Spinal cord (tissue), 10 donors: ENCODE measurements at places on chromosomes 4 and X. TPM values are rescaled to one million over a fixed set of nuclear protein-coding genes. Genes with fewer than 3 reads are reported as not detected.

- H3K4me1 ChIP-seq = peaks cover 9% of the 10 kb centered on the region
- H3K27me3 ChIP-seq = no peaks in the 10 kb centered on the region
- no peak overlapping the region for H3K4me3 ChIP-seq
- no peaks in the 10 kb centered on the region for H3K36me3 ChIP-seq
Measured at GRCh38 chrX:2546496-2546895, 45.7 kb upstream of the DHRSX start.

DNA sequence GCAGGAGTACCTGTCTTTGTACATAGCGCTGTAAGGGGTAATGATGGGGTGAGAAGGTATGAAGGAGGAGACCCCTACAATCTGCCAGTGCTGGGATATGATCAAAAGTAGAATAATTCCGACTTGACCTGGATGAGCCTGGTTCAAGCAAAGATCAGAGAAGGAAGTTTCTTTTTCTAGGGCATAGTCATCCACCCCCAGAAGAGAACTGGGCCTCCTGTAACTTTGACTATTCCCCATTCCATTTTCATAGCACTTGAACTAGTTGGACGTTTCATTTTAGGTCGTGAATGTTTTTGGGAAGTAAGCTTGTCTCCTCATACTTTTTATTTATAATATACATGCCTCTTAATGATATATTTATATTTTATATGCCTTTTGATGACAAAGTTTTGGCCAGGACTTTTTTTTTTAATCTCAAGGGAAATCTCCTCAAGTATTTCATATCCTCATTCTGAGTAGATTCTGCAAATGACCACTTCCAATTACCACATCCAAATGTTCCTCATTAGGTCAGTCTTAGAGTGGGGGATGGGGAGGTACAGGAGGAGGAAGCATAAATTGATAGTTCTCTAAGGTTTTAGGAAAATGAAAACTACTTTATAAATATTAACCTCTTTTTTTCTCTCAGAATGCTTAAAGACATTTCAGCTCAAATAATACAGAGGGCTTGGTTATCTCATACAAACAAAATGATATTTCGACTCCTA lies 3.5 kb downstream of the CXorf58 start:
- no peak overlapping the region for H3K4me3 ChIP-seq
- DNase-seq = no peak
- peaks cover 3% of the 10 kb centered on the region for H3K4me1 ChIP-seq
- peaks cover 11% of the 10 kb centered on the region for H3K27me3 ChIP-seq
- H3K27ac ChIP-seq = no peak overlapping the region
- no peaks in the 10 kb centered on the region for H3K36me3 ChIP-seq

The ARHGAP6 gene
- 5.8 TPM for total RNA-seq

The FGFR3 gene
- total RNA-seq = 49.5 TPM

DNA sequence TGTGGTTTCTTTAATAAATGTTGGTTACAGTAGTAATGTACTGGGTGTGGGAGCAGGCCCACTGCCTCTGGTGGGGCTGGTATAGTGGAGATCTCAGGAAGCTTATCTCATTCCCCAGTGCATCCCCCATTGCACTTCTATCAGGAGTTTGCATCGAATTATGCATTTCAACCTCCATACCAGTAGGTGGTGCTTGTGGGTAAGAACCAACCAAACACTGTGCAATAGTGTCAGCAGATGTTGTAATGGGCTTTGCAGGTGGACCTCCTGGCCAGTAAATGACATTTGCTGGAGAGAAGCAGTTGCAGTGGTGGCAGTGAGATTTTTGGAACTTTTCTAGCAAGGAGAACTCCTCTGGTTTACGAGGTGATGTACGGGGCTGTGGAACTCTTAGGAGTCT lies 150.6 kb downstream of the POU3F4 start:
- no peak for DNase-seq
- no peaks in the 10 kb centered on the region for H3K27me3 ChIP-seq
- H3K4me3 ChIP-seq = no peak overlapping the region

DNA sequence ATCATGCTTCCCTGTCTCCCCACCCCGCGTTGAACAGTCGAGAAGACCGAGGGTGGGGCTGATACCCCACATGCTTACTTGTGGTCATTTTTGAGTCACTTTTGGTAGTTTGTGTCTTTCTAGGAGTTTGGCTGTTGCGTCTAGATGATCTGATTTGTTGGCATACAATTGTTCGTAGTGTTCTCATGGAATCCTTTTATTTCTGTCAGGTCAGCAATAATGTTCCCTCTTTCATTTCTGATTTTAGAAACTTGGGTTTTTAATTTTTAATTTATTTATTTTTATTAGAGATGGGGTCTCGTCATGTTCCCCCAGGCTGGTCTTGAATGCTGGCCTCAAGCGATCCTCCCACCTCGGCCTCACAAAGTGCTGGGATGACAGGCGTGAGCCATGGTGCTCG lies 30.9 kb downstream of the SH3TC1 start:
- H3K4me3 ChIP-seq = no peak overlapping the region
- DNase-seq = no peak
- H3K27ac ChIP-seq = no peak overlapping the region
- H3K36me3 ChIP-seq = peaks cover 15% of the 10 kb centered on the region
- no peaks in the 10 kb centered on the region for H3K27me3 ChIP-seq

DNA sequence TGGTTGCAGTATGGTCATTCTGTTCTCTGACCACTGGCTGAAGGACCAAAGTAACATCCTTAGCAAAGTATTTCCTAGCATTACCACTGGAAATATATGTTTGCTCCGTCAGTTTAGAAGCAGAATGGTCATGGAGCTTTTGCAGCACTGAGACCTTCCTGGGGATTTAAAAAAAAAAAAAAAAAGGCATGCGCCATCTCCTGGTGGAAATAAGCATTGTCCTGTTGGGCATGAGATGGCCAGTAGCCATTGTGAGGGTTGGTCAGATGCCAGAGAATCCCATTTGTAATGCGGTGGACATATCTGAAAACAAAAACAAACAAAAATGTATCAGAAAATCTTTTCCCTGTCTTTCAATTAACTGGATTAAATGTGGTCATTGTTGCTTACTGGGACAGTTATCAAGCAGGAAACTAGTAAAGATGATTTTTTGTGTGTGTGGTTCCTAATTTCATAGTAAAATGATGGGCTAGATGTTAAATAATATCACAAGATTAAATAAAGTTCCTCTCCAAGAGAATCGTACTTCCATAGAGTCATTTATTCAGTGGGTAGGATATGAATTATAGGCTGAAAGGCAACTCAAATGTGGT lies 139.6 kb downstream of the SOWAHB start:
- H3K4me3 ChIP-seq = no peak overlapping the region
- H3K27me3 ChIP-seq = no peaks in the 10 kb centered on the region
- peaks cover 16% of the 10 kb centered on the region for H3K4me1 ChIP-seq
- no peak overlapping the region for H3K27ac ChIP-seq
- H3K36me3 ChIP-seq = peaks cover 13% of the 10 kb centered on the region
- peak; percentile 39 for DNase-seq

- no peaks in the 10 kb centered on the region for H3K27me3 ChIP-seq
- no peaks in the 10 kb centered on the region for H3K4me1 ChIP-seq
- H3K4me3 ChIP-seq = no peak overlapping the region
- no peaks in the 10 kb centered on the region for H3K36me3 ChIP-seq
Measured at GRCh38 chr4:146041139-146042004, 102.7 kb upstream of the ZNF827 start.

GRCh38 chrX:13283950-13284546 lies 35.8 kb downstream of the ATXN3L start:
- H3K4me3 ChIP-seq = no peak overlapping the region
- H3K36me3 ChIP-seq = no peaks in the 10 kb centered on the region
- no peak for DNase-seq
- peaks cover 10% of the 10 kb centered on the region for H3K27me3 ChIP-seq
- H3K27ac ChIP-seq = no peak overlapping the region

The TXK gene
- total RNA-seq = 2.3 TPM

GRCh38 chr4:10521424-10521823 lies 64.2 kb upstream of the ZNF518B start:
- no peak for DNase-seq
- H3K36me3 ChIP-seq = no peaks in the 10 kb centered on the region
- no peak overlapping the region for H3K27ac ChIP-seq
- no peaks in the 10 kb centered on the region for H3K4me1 ChIP-seq

The AKAP14 gene
- 16.3 TPM for total RNA-seq
